ENCODE measurements at places on chromosomes 5 and 9. TPM values are rescaled to one million over a fixed set of nuclear protein-coding genes. Genes with fewer than 3 reads are reported as not detected.

KCNT1 gene
- not detected for total RNA-seq

CSNK1G3 gene
- 64.3 TPM for total RNA-seq

S1PR3 gene
- 1.9 TPM for total RNA-seq

FAM81B gene
- total RNA-seq: not detected

AIF1L gene
- total RNA-seq: 58.8 TPM

C5orf52 gene
- total RNA-seq: not detected

SERF1A gene
- 5.1 TPM for total RNA-seq

SPINK6 gene
- total RNA-seq: not detected

FAM193B gene
- total RNA-seq: 26.5 TPM

GFI1B gene
- not detected for total RNA-seq

Data from melanocyte of skin (primary cell).